ENCODE measurements at places on chromosomes 7 and 10. TPM values are rescaled to one million over a fixed set of nuclear protein-coding genes. Genes with fewer than 3 reads are reported as not detected.

The EBF3 gene
- total RNA-seq: 2.8 TPM

The NEUROD6 gene
- not detected for total RNA-seq

DNA sequence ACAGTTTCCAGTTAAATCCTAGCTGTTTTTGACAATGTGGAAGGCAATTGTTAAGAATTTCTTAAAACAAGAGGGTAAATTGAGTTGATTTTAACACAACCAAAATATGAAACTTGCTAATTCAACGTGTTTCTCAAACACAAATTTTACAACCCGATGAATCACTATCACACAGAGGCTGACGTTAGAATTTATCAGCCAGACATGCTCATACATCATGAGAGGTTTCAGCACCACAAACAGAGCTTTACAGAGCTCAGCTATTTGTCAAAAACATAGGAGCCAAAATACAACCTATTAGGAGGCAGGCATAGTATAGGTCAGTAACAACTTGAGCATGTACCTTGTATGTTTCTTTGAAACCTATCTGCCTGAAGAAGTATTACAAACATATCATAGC lies 36.1 kb downstream of the LRRN3 start:
- H3K27me3 ChIP-seq: no peaks in the 10 kb centered on the region
- no peaks in the 10 kb centered on the region for H3K36me3 ChIP-seq
- H3K4me1 ChIP-seq: no peaks in the 10 kb centered on the region

DNA sequence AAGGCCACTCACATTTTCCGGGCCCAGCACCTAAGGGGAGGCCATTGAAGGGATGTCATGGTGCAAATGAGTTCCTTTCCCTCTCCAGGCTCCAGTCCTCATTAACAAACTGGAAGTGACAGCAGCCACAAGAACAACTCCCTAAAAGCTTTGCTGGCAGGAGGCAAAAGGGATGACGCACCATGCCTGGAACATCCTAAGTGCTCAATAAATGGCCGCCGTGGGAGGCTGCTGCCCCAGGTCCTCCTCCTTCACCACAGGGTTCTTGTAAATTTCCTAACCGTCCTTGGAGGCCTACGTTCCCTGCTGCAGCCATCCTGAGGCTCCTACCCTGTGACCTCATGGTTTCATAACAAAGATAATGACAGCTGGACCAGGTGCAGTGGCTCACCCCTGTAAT lies 41.3 kb upstream of the CAMK1D start:
- H3K27ac ChIP-seq: no peak overlapping the region
- no peak overlapping the region for H3K4me3 ChIP-seq
- no peak for DNase-seq
- no peaks in the 10 kb centered on the region for H3K27me3 ChIP-seq

DNA sequence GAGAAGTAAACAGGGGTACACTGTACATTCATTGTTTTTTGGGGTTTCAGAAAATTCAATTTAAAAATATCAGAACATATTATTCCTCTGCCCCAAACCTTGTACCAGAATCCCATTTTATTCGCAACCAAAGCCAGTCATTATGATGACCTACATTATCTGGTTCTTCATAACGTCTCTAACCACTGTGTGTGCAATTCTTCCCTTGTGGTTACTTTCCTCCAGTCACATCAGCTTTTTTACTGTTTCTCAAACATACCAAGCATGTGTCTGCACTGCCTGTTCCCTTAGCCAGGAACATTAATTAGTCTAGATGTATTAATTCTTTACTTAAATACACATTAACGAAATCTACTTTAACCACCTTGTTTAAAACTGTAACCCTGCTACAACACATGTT lies 64.8 kb downstream of the THSD7A start:
- H3K4me3 ChIP-seq: no peak overlapping the region
- H3K27me3 ChIP-seq: no peaks in the 10 kb centered on the region

DNA sequence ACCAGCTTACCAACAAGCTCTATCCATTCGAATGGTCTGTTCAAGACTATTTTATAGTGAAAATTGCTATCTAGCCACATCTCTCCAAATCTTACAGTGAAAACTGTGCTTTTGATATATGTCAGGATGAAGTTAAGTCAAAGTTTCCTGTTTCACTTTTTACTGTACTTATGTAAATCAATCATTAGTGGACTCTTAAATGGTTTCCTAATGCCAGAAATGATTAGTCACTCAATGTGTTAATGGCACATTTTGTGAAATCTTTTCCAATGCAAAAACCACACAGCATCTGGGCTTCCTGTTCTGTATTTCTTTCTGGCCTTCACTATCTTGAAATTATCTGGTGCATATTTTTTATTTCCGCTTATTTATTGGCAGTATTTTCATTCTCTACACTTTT lies 87.3 kb upstream of the STEAP1B start:
- peaks cover 4% of the 10 kb centered on the region for H3K36me3 ChIP-seq
- peaks cover 6% of the 10 kb centered on the region for H3K4me1 ChIP-seq
- DNase-seq: no peak

GRCh38 chr10:114334301-114334700 lies 70.0 kb downstream of the AFAP1L2 start:
- no peak for DNase-seq
- H3K4me3 ChIP-seq: no peak overlapping the region
- no peaks in the 10 kb centered on the region for H3K4me1 ChIP-seq
- no peak overlapping the region for H3K27ac ChIP-seq
- no peaks in the 10 kb centered on the region for H3K36me3 ChIP-seq
- no peaks in the 10 kb centered on the region for H3K27me3 ChIP-seq

- H3K4me3 ChIP-seq: peak overlapping the region; percentile 37
- H3K4me1 ChIP-seq: peaks cover 33% of the 10 kb centered on the region
- H3K36me3 ChIP-seq: no peaks in the 10 kb centered on the region
- DNase-seq: no peak
- no peaks in the 10 kb centered on the region for H3K27me3 ChIP-seq
Observed at GRCh38 chr10:29105516-29106215, 183.2 kb upstream of the LYZL1 start.

DNA sequence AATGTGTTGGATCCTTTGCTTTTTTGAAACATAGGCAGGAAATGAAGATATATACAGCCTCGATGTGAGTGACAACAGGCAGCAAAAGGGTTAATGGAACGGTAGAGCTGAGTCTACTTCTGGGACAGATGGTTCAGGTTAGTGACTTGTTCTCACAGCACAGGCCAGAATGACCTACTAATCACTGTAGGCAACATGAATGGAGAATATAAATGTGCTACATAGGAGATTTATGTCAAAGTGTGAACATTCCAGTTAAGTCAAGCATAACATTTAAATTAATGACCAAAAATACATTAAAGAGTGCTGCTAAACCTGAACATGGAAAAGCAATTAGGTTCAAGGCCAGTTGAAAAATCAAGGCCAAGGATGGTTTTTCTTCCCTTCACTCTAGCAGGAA lies 235.2 kb downstream of the POU6F2 start:
- H3K27me3 ChIP-seq: no peaks in the 10 kb centered on the region
- H3K4me3 ChIP-seq: no peak overlapping the region
- H3K4me1 ChIP-seq: peaks cover 3% of the 10 kb centered on the region
- H3K27ac ChIP-seq: no peak overlapping the region

GRCh38 chr10:131437556-131438475 lies 126.3 kb upstream of the TCERG1L start:
- H3K36me3 ChIP-seq: no peaks in the 10 kb centered on the region
- no peak for DNase-seq
- no peak overlapping the region for H3K4me3 ChIP-seq
- no peaks in the 10 kb centered on the region for H3K27me3 ChIP-seq

DNA sequence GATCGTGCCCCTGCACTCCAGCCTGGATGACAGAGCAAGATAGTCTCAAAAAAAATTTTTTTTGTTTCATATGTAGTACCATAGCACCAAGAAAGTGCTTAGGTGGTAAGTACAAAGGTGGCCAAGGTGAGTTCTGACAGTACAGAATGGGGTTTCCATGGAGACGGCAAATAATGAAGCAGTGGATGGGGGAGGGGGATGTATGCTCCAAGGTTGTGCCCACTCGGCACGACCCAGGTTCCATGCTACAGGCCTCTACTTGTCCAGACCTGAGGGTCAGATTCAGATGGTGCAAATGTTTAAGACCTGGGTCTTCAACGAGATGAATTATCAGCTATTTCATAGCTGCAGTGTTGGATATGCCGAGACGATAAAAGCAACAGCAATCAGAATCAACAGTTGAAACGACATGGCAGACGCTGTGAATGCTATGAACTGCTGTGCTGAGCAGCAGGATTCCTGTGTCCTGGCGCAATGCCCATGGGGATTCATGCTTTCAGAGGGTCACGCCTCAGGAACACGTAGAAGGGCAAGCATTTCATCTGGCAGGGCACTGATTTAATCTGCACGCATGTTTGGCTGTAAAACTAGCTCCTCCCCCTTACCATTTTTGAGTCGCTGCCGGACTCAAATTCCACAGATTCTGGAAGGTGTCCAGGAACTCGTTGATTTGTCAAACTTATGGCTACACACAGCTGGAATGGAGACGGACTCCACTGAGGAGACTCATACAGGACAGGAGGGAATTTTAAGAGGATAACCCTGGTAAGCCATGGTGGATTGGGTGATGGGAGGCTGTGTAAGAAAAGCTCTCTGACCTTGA lies 256.5 kb downstream of the FRMD4A start:
- no peak overlapping the region for H3K4me3 ChIP-seq
- no peak overlapping the region for H3K27ac ChIP-seq
- no peak for DNase-seq
- H3K27me3 ChIP-seq: no peaks in the 10 kb centered on the region
- H3K4me1 ChIP-seq: no peaks in the 10 kb centered on the region

DNA sequence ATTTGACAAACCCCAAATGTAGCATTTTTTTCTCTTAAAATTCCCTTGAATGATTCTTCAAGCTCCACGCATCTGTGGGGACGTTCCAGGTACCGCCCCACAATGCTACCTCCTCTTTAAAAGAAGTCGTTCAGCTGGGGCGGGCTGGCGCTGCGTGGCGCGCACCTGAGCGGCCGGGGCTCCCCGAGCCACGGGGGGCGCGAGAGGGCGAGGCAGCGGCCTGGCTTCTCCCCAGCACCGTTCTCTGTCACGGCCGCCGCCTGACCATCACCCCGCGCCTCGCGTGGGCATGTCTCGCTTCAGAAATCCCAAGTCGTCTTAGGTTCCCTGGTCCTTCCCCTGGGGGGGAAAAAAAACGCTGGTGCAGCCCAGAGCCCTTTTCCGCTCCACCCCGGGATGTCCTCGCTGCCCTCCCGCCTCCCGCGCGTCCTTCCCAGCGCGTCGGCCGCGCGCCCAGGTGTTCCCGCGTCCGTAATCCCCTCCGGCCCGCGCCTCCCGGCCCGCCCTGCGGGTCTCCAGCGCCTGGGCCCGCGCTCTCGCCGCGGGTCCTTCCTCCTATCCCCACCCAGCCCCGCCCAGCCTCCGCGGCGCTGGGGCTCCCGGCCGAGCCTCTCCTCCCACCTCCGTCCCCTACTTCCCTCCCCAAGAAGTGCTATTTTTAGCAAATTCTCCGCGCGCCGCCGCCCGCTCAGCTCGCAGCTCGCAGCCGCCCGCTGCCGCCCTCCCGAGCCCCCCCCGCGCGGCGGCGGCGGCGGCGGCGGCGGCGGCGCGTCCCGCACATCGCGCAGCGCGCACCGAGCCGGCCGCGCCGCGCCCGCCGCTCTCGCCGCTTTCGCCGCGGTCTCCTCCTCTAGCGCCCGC lies 58.7 kb upstream of the PRPS1L1 start:
- H3K36me3 ChIP-seq: no peaks in the 10 kb centered on the region
- peaks cover 57% of the 10 kb centered on the region for H3K27me3 ChIP-seq
- H3K4me1 ChIP-seq: no peaks in the 10 kb centered on the region
- DNase-seq: peak; percentile 72

GRCh38 chr7:26898891-26899290 lies 34.5 kb upstream of the SKAP2 start:
- no peak for DNase-seq
- H3K4me1 ChIP-seq: no peaks in the 10 kb centered on the region
- peaks cover 30% of the 10 kb centered on the region for H3K27me3 ChIP-seq
- no peak overlapping the region for H3K4me3 ChIP-seq
- H3K27ac ChIP-seq: no peak overlapping the region
- H3K36me3 ChIP-seq: no peaks in the 10 kb centered on the region

DNA sequence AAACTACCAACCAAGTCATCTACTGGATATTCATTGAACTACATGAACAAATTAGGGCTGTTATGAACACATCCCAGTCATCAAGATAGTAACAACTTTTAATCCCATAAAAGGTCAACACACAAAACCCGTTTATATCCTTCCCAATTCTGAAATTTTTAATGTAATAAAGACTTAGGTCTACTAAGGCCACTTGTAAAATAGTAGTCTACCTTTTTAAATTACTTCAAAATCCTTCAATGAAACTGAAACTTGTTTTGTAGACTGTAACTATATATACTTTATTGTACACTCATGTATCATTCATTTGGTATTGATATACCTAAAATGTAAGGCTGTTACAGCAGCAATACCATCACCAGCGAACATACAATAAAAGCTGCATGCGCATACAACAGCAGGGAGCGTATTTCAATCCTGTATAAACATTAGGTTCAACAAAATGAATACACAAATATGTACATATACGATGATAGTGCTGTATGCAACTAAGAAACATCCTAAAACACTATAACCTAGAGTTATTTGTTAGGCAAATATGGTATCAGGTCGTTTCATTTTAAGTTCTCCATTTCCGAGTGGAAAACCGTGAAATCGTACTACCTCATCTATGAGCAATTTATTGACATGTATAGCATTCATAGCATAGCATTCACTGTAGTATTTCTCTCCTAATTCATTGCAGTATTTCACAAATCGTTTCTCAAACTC lies 973 bp downstream of the ATAD1 start:
- H3K27ac ChIP-seq: no peak overlapping the region
- H3K27me3 ChIP-seq: no peaks in the 10 kb centered on the region
- H3K36me3 ChIP-seq: peaks cover 21% of the 10 kb centered on the region
- H3K4me1 ChIP-seq: no peaks in the 10 kb centered on the region
- H3K4me3 ChIP-seq: peak overlapping the region; percentile 99
- DNase-seq: no peak

DNA sequence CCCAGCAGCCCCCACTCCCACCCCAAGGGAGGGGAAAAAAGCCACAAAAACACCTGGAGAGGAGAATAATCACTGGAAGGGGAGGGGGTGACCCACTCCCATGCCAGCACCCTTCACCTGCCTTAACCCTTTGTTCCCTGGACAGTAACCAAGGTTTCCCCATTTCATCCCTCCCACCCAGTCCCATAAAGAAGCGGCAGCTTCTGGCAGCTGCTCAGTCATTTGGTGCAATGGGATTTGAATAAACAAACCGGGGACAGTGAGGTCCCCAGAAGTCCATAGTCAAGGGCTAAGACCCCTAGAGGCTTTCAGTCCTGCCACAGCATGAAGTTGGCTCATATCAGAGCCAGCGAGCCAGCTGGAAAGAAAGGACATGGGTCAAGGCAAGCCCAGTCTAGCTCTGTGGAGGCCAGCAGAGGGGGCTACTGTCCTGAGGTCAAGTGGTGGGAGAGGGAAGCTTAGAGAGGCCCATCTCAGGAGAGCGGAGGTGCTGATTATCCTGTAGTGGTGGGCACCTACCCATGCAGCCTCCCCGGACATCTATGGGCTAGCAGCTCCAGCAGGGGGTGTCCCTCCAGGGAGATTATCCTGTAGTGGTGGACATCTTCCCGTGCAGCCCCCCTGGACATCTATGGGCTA lies 58.9 kb upstream of the LBX1 start:
- no peak overlapping the region for H3K4me3 ChIP-seq
- no peaks in the 10 kb centered on the region for H3K36me3 ChIP-seq
- peaks cover 19% of the 10 kb centered on the region for H3K4me1 ChIP-seq
- H3K27ac ChIP-seq: no peak overlapping the region
- DNase-seq: peak; percentile 92

All from endodermal cell (in vitro differentiated cells).